ENCODE measurements at places on chromosomes 1 and 21.

DNA sequence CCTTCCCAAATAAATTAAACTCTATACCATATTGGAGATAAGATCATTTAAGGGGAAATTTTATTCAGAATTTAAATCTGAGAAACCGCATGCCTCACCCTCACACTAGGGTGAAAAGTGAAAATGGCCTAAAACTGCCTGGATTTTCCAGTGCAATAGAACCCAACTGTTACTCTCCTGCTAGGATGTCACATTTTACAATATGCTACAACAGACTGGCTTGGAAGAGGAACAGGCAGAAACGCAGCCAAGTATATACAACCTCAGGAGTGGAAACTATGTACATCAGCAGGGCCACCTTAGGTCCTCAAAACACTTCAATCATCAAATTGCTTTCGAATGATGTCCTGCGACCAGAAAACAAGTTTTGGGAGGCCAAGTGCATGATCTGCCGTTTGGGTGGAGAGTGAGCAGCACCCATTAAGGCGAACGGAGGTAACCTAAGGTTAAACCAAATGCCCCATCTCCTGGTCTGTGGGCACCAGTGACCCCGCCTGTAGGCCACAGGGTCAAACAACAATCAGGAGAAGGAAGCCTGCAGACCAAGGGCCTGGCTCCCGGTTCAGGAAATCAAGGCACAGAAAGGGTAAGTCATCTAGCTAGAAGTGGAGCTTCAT is 4.9 kb downstream of the RCAN1 start:
- DNase-seq: no peak

GRCh38 chr1:150267896-150268295 is 920 bp downstream of the APH1A start:
- DNase-seq: no peak

DNA sequence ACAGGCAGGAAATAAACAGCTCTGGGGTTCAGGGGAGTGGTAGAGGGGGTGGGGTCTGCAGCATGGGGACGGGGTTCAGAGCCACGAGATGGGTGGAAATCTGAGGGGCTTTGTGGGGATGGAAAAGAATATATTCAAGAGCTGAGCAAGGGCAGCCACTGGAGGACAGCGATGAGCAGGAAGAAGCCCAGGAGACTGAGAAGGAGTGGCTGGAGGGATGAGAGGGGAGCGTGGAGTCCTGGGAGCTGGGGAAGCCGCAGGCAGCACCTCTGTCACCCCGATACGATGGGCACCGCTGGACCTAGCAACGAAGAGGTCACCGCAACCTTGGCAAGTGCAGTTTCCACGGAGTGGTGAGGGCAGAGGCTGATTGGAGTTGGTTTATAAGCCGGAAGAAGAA is 10.0 kb upstream of the KCNAB2 start:
- no peak for DNase-seq

- no peak for DNase-seq
These were observed 377.1 kb downstream of the NPHP4 start for GRCh38 chr1:5615076-5615475.

- DNase-seq: no peak
These were observed 11.5 kb downstream of the PSRC1 start for GRCh38 chr1:109271458-109271857.

DNA sequence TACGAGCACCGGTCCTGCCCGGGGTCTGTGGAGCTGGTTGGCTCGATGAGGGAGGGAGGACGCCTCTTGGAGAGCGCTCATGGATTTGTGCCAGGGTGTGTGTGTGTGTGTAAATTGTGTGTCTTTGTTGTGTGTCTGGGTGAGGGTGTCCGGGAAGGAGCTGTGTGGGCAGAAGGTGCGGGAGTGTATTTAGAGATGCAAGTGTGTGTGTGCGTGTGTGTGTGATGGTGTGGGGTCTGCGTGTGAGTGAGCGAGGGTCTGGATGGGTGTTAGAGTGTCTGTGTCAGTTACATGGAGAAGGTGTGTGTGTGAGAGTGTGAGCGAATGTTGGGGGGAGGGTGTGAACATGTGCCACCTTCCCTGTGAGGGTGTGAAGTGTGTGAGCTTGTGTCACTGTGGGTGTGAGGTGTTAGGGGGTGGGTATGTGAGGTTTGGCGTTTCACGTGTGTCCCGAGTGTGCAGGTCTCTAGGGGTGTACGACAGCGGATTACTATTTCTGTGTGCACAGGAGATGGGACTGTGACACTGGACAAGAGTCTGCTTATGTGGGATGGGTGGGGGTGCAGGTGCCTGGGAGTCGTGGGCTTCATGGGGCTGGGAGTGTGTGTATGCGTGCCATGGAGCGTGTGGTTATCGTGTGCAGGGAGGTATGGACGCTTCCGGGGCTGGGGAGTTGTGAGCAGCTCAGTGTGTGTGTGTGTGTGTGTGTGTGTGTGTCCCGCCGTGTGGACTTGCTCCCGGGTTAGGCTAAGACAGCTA is 880 bp downstream of the IGSF21 start:
- no peak for DNase-seq

DNA sequence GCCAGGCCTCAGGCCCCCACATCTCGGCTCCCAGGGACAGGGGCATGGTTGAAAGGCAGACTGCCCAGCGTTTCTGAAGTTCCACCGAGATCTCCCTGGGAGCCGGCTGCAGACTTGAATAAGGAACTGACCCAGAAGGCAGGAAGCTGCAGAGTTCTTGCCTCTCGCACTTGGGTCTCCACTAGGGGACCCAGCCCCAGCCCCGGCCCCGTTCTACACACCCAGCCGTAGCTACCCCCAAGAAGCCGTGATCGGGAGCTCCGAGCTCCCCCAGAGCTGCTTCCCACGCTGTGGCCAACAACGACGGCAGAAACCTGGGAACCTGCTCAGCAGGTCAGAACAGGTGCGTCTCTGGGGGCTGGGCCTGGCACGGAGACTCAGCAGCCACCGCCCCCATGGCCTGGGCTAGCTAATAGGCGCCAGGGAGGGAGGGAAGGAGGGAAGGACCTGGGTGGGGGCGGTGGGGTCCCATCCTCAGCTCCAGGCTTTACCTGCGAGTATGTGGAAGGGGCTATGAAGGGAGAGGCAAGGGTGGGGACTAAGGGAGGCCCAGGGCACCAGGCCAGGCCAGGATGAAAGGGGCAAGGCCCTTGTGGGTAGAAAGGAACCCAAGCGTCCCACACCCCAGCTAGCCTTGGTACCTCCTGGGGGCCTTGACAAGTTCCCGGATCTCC is at the start of gene NECTIN4:
NECTIN4 (minus strand) TSS at position 308 of the 674 bp plus-strand sequence; CDS start at position 46, 262 bp downstream.
- no peak for DNase-seq

DNA sequence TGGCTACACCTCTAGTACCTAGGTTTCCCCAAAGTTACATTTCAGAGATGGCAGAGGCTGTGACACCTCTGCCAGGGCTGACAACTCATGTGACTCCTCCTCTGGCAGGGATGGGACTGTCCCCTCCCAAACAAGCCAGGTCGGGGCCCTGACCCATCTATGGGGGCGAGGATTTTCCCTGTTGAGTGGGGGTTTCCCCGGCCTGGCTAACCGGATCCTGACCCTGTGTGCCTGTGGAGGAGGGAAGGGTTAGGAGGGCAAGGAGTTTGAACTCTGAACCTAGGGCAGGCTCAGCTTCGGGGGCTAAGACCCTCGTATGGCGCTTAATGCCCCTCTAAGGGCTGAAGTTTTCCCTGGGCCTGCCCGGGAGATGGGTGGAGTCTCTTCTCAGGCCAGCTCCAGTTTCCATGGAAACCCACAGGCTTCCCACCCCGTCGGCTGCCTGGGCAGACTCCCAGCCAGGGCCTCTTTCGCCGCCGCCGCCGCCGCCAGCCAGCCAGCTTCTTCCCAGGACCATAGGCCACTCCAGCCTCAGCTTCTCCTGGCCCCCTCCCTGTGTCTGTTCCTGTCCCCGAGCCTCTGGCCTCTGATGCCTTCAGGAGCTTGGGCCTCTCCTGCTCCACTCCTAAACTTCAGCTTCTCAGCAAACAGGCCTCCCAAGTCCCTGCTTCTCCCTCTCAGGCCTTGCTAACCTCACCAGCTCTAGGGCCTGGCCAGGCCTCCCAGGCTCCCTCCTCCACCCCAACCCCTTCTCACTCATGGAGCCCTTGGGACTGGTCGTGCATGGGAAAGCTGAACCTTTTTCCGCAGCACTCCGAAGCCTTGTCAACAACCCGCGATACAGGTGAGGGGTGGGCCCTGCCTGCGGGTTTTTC is at the start of gene BTBD19:
BTBD19 (plus strand) TSS at position 461 of the 875 bp plus-strand sequence; CDS start at position 759, 298 bp downstream.
- DNase-seq: peak; percentile 87

- peak; percentile 76 for DNase-seq
These were observed at the start of gene SOX13 for GRCh38 chr1:204072931-204073836. TSS of gene SOX13 (plus strand) at chr1:204073115. CDS start at chr1:204112916, 39,801 bp downstream.

GRCh38 chr1:107076841-107077240 is 20.4 kb downstream of the PRMT6 start:
- DNase-seq: peak; percentile 91

DNA sequence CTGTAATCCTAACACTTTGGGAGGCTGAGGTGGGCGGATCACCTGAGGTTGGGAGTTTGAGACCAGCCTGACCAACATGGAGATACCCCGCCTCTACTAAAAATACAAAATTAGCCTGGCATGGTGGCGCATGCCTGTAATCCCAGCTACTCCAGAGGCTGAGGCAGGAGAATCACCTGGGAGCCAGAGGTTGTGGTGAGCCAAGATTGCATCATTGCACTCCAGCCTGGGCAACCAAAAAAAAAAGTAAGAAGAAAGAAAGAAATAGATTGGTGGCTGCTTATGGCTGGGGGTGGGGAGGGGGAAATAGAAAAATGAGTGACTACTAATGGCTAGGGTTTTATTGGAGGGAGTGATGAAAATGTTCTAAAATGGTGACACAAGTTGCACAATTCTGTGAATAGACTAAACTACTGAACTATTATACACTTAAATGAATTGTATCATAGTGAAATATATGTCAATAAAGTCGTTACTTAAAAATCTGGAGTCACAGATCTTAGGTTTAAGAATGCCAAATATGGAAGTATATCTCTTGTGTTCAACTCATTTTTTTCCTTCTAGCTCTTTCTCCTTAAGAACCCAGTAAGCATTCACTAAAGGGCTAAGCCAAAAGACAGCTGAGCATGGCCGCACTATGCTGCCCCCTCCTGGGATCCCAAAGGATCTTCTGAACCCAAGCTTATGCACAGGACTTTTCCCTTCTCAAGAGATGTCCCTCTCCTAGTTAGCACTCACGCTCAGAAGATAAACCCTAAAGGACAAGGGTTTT is 3.2 kb upstream of the NPL start:
- peak; percentile 37 for DNase-seq

GRCh38 chr21:45293726-45294401 is 6.2 kb upstream of the POFUT2 start:
- DNase-seq: no peak

DNA sequence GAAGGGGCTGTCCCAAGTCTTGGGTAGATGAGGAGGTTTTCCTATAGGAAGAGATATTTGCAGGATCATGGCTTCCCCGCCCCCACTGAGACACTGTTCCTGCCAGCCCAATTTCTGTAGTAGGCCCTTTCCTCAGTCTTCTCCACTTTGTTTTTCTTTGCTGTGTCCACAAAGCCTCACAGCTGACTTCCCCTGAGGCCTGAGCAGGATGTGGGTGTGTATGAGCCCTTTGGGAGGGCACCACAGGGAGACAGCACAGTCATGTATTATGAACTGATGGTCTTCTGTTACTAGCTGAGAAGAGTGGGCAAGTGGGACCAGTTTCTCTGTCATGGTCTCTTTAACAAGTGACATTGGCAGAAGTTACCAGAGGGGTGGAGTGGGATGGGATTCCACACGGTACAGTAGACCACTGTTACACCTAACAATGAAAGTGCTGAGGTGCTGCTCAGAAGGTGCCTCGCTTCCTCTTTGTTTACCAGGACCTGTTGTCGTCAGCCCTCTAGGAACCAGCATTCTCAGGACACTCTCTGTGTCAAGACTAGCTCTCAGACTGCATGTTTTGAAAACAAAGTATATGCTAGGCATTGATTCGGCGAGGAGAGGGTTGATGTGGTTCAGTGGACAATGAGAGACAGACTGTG is 253.8 kb upstream of the HOOK1 start:
- peak; percentile 66 for DNase-seq

GRCh38 chr1:111738436-111739193 is 580 bp downstream of the INKA2 start:
- DNase-seq: peak; percentile 55

DNA sequence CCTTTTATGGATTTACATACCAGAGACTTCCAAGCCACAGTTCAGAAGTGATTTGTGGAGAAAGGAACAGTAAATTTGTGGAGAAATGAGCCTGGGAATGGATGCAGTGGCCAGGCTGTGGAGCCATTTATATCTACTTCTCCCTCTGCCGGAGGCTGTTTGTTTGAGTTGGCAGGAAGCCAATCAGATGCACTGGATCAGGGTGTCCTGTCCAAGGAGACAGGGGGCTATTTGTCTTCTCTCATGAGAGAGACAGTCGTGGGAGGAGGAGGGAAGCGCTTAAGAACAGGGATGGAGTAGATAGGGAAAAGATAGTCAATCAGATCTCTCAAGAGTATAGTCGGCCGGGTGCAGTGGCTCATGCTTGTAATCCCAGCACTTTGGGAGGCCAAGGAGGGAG is 2.8 kb upstream of the HAPLN2 start:
- no peak for DNase-seq

- DNase-seq: no peak
These were observed 116.5 kb downstream of the SMYD2 start for GRCh38 chr1:214397497-214397896.

DNA sequence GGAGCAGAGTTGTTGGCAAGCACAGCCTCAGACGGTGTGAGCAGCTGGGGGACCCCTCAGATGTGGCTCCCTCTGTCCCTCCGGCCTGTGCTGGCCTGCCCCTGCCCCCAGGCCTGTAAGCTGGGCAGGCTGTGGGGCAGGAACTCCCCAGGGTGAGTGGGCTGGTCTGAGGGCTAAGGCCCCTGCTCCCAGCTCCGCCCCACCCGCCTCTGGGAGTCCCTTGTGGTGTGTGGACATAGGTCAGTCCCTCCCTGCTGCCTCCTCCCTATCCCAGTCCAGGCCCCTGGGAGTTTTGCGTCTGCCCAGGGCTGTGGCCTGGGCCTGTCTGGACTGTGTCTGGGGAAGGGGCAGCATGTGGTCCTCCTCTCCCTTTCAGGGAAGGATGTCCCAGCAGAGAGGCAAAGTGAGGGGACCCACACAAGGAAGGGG is 3.6 kb upstream of the VWA1 start:
- no peak for DNase-seq

DNA sequence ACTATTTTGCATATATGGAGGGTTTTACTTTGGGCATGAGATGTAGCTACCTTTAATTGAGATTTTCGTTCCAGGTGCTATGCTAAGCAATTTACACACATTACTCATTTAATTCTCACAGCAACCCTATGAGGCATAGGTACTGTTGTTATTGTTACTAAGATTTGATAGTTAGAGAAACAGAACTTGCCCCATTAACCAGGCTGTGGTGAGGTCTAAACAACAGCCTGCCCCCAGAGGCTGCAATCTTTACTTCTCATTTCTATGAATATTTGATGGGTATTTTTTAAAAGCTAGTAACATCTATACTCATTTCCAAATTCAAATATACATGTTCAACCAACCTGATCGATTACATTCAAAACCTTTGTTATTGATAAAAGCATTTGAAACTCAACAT is 155.6 kb downstream of the GALNT2 start:
- no peak for DNase-seq
